T-cell (primary cell): ENCODE measurements at places on chromosomes 12 and 14. TPM values are rescaled to one million over a fixed set of nuclear protein-coding genes. Genes with fewer than 3 reads are reported as not detected.

DNA sequence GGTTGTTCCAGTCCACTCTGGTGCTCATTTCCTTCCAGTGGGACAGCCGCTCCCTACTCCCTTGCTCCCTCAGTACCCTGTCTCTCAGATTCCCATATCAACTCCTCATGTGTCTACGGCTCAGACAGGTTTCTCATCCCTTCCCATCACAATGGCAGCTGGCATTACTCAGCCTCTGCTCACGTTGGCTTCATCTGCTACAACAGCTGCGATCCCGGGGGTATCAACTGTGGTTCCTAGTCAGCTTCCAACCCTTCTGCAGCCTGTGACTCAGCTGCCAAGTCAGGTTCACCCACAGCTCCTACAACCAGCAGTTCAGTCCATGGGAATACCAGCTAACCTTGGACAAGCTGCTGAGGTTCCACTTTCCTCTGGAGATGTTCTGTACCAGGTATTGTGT lies 69.9 kb downstream of the RAD52 start:
- H3K4me1 ChIP-seq: no peaks in the 10 kb centered on the region
- H3K4me3 ChIP-seq: no peak overlapping the region
- H3K36me3 ChIP-seq: peaks cover 10% of the 10 kb centered on the region
- no peaks in the 10 kb centered on the region for H3K27me3 ChIP-seq
- no peak for DNase-seq

The HAL gene
- 1.2 TPM for total RNA-seq

GRCh38 chr12:11741434-11742092 lies 92.1 kb downstream of the ETV6 start:
- no peak overlapping the region for H3K4me3 ChIP-seq
- H3K4me1 ChIP-seq: no peaks in the 10 kb centered on the region
- no peaks in the 10 kb centered on the region for H3K27me3 ChIP-seq
- H3K36me3 ChIP-seq: no peaks in the 10 kb centered on the region

DNA sequence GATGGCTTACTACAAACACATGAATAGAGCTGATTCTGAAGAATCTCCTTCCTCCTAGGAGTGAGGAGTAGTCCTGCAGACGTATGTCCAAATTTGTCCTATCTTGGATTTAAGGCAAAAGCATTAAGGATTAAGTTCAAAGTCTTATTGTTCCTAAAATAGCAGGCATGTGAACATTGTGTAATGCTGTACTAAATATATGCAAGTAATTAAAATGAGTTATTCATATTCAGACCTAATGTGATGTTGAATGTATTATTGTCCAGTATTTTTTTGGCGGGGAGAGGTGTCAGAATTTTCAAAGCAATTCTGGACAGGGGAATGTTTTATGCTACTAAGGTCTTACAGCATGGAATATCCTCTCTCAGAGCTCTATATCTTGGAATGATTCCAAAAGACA lies 60.7 kb upstream of the STK38L start:
- no peaks in the 10 kb centered on the region for H3K36me3 ChIP-seq
- H3K4me3 ChIP-seq: no peak overlapping the region
- no peak for DNase-seq
- H3K27me3 ChIP-seq: no peaks in the 10 kb centered on the region
- no peak overlapping the region for H3K27ac ChIP-seq

The PTGDR gene
- total RNA-seq: 4.2 TPM

The NFKBIA gene
- total RNA-seq: 1,245 TPM

- no peak overlapping the region for H3K27ac ChIP-seq
- H3K36me3 ChIP-seq: no peaks in the 10 kb centered on the region
- no peaks in the 10 kb centered on the region for H3K4me1 ChIP-seq
- H3K4me3 ChIP-seq: no peak overlapping the region
Observed at GRCh38 chr12:9169979-9170634, 38.1 kb downstream of the PZP start.

- no peak overlapping the region for H3K27ac ChIP-seq
- no peaks in the 10 kb centered on the region for H3K27me3 ChIP-seq
- H3K4me1 ChIP-seq: peaks cover 17% of the 10 kb centered on the region
- peak; percentile 73 for DNase-seq
- H3K4me3 ChIP-seq: no peak overlapping the region
- H3K36me3 ChIP-seq: no peaks in the 10 kb centered on the region
Observed at GRCh38 chr12:116236148-116236731, 41.3 kb downstream of the MED13L start.

GRCh38 chr12:108205864-108206263 lies 76.8 kb downstream of the WSCD2 start:
- DNase-seq: no peak
- no peaks in the 10 kb centered on the region for H3K36me3 ChIP-seq
- H3K4me3 ChIP-seq: no peak overlapping the region
- H3K27me3 ChIP-seq: peaks cover 12% of the 10 kb centered on the region

DNA sequence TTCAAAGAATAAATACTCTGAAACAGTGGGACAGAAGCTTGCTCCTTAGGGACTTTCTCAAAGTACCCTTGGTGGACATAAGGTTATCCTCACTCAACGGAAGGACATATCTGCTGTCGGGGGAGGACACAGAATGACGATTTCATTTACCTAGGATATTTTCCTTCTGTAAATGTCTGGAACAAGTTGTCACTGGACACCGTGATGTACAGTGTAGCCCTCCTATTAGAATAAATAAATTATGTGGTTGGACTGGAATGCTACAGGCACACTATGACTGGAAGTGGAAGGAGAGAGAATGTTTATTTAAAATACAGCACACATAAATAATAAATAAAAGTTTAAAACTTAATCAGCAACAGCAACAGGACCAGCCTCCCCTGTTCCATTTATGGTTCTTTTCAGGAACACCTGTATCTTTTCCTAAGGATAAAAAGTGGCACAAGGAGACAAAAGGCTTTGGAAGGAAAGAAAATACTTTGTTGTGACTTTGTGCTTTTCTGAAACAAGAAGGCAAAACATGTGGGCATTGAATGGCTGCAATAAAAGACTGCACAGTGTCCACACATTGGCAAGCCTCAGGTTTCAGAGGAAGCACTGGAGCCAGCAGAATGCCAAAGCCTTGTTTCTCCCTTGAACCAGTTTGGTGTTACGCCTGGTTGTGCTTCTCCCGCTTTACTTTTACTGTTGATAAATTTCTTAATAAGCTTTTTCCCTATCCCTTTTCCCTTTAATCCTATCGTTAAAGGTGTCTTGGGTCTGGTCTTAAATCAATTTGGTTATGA lies 36.8 kb downstream of the FGD4 start:
- no peak for DNase-seq
- H3K36me3 ChIP-seq: no peaks in the 10 kb centered on the region
- H3K27ac ChIP-seq: no peak overlapping the region
- peaks cover 5% of the 10 kb centered on the region for H3K27me3 ChIP-seq
- H3K4me1 ChIP-seq: no peaks in the 10 kb centered on the region

- DNase-seq: no peak
- H3K4me3 ChIP-seq: no peak overlapping the region
- H3K4me1 ChIP-seq: no peaks in the 10 kb centered on the region
- no peaks in the 10 kb centered on the region for H3K27me3 ChIP-seq
- H3K27ac ChIP-seq: no peak overlapping the region
Observed at GRCh38 chr12:74415633-74416032, 122.0 kb upstream of the ATXN7L3B start.

The TEX52 gene
- total RNA-seq: not detected

DNA sequence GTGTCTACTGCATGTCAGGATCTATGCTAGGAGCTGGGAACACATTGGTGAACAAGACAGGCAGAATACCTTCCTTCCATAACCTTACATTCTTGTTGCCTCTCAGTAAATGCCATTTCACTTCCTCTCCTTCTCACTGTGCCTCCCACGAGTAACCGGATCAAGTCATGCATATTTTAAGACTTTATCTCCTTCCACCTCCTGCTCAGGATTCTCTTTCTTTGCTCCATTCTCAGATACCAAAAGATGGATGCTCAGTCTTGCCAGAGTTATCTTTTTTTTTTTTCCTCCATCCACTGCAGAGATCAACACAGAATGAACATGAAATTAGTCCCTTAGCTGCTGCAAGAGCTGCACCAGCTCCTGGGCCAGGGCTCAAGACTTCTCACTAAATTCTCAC lies 20.0 kb upstream of the APPL2 start:
- H3K4me1 ChIP-seq: peaks cover 5% of the 10 kb centered on the region
- no peaks in the 10 kb centered on the region for H3K36me3 ChIP-seq
- no peak for DNase-seq
- H3K4me3 ChIP-seq: no peak overlapping the region

- peak overlapping the region; percentile 87 for H3K4me3 ChIP-seq
- no peak for DNase-seq
- H3K27me3 ChIP-seq: no peaks in the 10 kb centered on the region
- peak overlapping the region; percentile 95 for H3K27ac ChIP-seq
Observed at GRCh38 chr14:71321574-71322315, 414.5 kb downstream of the PCNX1 start.

GRCh38 chr14:68888025-68888850 lies 90.9 kb downstream of the ACTN1 start:
- no peak overlapping the region for H3K27ac ChIP-seq
- peaks cover 3% of the 10 kb centered on the region for H3K27me3 ChIP-seq
- no peaks in the 10 kb centered on the region for H3K4me1 ChIP-seq
- no peak overlapping the region for H3K4me3 ChIP-seq

DNA sequence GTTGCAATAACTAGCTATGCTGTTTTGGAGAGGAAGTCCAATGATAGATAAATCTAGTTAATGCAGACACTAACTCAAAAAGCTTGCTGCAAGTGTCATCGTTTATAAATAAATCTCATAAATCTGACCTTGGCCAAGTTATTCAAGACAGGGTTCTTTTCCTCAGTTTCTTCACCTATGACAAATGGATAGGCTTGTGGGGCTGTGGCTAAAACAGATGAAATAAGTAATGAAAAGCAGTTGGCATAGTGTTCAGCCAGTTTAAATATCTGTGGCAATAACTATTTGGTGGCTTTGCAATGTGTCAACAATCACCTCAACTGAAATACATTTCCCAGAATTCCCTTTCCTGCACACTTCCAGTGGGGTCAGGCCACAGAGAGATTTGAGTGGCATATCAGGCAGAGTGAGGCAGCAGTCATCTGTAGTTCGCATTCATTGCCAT lies 169.9 kb downstream of the DYRK2 start:
- H3K27ac ChIP-seq: no peak overlapping the region
- no peak overlapping the region for H3K4me3 ChIP-seq
- no peaks in the 10 kb centered on the region for H3K27me3 ChIP-seq
- no peaks in the 10 kb centered on the region for H3K4me1 ChIP-seq
- H3K36me3 ChIP-seq: no peaks in the 10 kb centered on the region
- no peak for DNase-seq

DNA sequence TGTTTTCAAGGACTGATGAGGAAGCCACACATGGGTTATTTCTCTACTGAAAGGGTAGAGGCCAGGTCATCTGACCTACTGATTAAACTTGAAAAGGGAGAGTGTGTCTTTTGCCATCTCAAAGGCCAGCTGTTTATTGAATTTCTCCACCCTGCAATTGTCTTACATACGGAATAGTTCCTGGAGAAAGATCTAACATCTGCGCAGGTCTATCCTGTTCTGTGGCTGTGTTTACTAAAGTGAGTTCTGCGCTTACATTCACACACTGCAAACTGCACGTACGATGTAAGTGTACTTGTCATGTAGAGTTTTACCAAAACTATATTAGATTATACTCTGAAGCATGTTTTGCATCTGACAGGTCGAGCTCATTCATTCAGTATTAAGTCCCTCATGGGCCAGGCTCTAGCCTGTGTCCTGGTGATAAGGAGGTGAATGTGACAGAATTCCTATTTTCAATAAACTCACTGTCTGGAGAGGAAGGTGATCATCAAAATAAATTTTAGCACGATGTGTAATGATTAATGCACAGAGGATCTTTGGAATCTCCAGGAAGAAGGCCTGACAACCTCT lies 96.6 kb downstream of the PRKCH start:
- peaks cover 63% of the 10 kb centered on the region for H3K4me1 ChIP-seq
- H3K27me3 ChIP-seq: no peaks in the 10 kb centered on the region
- no peak overlapping the region for H3K4me3 ChIP-seq
- H3K27ac ChIP-seq: peak overlapping the region; percentile 49
- no peaks in the 10 kb centered on the region for H3K36me3 ChIP-seq

DNA sequence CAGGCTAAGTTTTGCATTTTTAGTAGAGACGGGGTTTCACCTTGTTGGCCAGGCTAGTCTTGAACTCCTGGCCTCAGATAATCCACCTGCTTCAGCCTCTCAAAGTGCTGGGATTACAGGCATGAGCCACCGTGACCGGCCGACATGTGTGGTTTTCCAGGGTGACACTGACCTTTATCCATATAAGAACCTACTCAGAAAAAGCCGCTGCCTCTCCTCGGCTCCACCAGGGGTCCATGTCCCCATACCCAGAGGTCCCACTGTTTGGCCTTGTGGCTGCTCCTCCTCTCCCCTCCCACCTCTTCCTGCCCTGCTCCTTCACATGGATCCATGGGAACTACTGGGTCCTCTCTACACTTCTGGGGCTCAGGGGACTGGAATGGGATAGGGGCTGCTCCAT lies 64.6 kb downstream of the PTPN21 start:
- peaks cover 4% of the 10 kb centered on the region for H3K4me1 ChIP-seq
- DNase-seq: no peak
- H3K27ac ChIP-seq: no peak overlapping the region
- H3K36me3 ChIP-seq: no peaks in the 10 kb centered on the region
- H3K4me3 ChIP-seq: no peak overlapping the region

The PMCH gene
- not detected for total RNA-seq

The GPHN gene
- 13.9 TPM for total RNA-seq

DNA sequence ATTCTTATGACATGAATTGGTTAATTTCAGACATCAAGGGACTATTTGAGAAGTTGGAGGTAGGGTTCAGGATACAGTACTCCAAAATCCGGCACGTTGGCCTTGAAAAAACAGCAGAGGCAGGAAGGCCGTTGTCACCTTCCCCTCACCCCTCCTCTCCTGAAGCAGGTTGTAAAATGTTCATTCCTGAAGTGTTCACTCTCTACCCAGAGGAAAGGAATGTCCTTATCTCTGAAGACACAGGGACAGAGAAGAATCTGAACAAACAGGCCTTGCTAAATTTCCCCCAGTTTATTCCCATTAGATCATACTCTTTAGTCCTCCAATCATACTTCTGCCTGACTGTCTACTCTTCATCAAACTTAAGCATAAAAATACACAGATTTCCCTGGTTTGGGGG lies 313.6 kb downstream of the ZFP36L1 start:
- no peaks in the 10 kb centered on the region for H3K27me3 ChIP-seq
- no peak for DNase-seq
- no peak overlapping the region for H3K27ac ChIP-seq
- peaks cover 23% of the 10 kb centered on the region for H3K4me1 ChIP-seq
- no peak overlapping the region for H3K4me3 ChIP-seq
- H3K36me3 ChIP-seq: no peaks in the 10 kb centered on the region

The KRT6C gene
- total RNA-seq: not detected

GRCh38 chr12:104477510-104478390 lies 21.0 kb downstream of the CHST11 start:
- no peak for DNase-seq
- peaks cover 80% of the 10 kb centered on the region for H3K4me1 ChIP-seq
- peaks cover 3% of the 10 kb centered on the region for H3K36me3 ChIP-seq
- no peaks in the 10 kb centered on the region for H3K27me3 ChIP-seq
- peak overlapping the region; percentile 75 for H3K27ac ChIP-seq

GRCh38 chr14:83887866-83888265 lies 1642.1 kb upstream of the FLRT2 start:
- H3K4me1 ChIP-seq: no peaks in the 10 kb centered on the region
- H3K27me3 ChIP-seq: no peaks in the 10 kb centered on the region
- no peak overlapping the region for H3K27ac ChIP-seq
- no peaks in the 10 kb centered on the region for H3K36me3 ChIP-seq

GRCh38 chr12:114408471-114408885 lies 2.5 kb upstream of the TBX5 start:
- H3K4me1 ChIP-seq: no peaks in the 10 kb centered on the region
- DNase-seq: no peak
- H3K4me3 ChIP-seq: no peak overlapping the region
- H3K27ac ChIP-seq: no peak overlapping the region
- no peaks in the 10 kb centered on the region for H3K36me3 ChIP-seq
